ENCODE measurements at places on chromosomes 2 and 18.

GRCh38 chr2:211762479-211762878 is 776.1 kb downstream of the ERBB4 start:
- no peak for DNase-seq

GRCh38 chr18:12291161-12291560 is 16.9 kb upstream of the TUBB6 start:
- DNase-seq, result no peak

DNA sequence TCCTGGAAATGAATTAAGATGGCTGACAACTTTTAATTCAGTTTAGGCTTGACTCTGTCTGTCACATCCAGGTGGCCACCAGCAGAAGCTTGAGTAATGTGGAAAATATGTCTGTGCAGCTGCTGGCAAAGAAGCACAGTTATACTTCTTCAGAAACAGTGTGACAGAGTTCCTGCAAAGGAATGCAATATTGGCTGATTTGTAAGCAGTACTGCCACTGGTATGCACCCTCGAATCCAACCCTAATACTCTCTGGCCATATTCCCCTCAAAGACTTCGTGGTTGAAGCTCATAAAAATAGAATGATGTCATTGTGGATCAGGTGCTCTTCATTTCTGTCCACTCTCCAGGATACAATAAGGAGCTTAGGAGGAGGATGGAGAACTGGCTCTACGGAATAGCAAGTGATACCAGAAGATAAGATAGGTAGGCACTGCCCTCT is 86.2 kb downstream of the METTL8 start:
- no peak for DNase-seq

- no peak for DNase-seq
Observed at GRCh38 chr2:229660951-229661350, 53.4 kb downstream of the DNER start.

GRCh38 chr2:204353823-204354222 is 191.5 kb upstream of the PARD3B start:
- DNase-seq, result no peak

- no peak for DNase-seq
Observed at GRCh38 chr2:146481629-146482028, 1363.2 kb upstream of the ACVR2A start.

DNA sequence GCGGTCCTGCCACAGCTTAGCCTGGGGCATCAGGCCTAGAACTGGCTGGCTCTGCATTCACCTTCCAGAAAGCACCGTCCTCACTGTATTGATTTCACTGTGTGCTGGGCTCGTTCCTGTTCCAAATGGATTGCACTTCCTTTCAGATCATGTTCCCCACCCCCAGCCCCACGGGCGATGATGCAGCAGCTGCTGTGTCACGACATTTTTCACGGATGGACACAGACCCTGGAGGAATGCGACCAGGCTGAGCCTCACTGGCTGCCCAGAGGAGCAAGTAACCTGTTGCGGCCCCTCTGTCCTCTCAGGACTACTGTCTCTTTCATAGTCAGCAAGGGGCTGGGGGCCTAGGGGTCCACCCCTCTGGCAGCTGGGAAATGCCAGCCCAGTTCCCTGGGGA is 50.3 kb downstream of the CAPN13 start:
- DNase-seq, result no peak

DNA sequence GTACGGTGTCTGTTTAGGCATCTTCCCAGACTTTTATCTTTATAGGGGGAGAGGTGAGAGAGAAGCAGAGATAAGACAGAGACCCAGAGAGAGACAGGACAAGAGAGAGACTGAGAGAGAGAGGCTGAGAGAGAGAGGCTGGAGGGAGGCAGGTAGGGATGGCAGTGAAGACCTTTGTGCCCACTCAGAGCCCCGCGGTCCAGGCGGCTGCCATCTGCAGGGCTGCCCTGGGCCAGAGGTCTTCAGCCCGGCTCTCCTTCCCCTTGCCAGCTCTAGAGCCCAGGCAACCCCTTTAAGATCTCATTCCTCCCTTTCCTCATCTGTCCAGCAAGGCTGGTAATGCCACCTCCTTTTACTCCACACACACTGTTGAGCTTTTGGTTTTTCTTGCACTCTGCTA is 610.0 kb downstream of the GALR1 start:
- no peak for DNase-seq

DNA sequence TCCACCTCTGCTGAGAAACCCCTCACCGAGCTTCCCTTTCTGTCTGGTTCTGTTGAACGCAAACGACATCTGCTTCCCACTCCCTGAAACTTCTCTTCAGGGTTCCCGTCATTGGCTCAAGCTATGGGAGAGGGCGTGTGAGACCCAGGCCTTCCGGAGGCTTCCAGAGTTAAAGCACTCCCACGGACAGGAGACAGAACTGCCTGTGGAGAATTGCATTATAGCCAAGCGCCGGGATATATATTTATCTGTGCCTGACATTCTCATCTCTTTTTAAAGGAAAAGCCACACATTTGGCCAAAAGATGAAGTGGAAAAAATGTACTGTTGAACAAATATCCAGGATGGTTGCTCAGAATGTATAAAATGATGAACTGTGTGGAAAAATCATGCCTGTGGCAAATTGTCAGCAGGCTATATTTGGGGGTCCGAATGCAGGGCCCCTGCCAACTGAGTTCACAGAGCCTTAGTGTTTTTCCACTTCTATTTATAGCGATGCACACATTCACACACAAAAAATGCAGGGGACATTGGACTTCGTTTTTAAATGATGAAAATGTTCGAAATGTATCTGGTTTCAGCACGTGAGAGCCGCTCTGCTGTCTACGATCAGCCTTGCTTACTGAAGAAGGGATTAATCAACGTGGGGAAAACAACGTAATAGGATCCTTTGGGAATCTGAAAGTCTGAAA is 59.5 kb downstream of the E2F6 start:
- no peak for DNase-seq

DNA sequence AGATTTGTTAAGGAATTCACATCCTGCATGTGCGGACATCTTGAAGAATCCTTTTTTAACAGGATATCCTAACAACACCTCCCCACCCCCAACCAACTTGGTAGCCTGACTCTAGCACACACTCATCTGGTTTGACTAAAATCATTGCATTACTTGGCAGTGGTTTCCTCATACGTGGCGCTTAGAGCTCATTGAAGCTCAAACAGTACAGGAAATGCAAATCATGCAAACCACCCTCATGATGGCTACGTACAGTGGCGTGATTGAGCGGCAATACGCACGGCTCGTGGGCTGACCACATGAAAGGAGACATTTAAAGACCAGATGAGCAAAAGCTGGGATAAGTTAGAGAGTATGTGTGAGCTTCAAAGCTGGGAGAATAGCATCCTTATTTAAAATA is 336.2 kb downstream of the ZEB2 start:
- DNase-seq, result no peak

GRCh38 chr2:101658387-101658786 is 39.1 kb upstream of the MAP4K4 start:
- DNase-seq, result no peak

DNA sequence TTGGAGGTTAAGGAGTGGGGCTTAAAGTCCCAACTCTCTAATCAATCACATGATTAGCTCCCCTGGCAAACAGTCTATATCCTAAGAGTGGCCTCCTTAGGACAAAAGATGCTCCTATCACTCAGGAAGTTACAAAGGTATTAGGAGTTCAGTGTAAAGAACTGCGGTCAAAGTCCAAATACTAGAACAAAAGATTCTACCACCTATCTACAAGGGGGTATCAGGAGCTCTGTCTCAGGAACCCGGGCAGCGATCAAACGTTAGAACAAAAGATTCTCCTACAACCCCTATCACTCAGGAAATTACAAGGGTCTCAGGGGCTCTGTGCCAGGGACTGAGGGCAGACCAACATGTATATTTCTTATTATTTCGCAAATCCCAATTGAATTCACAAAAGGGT is 58.0 kb downstream of the DTNB start:
- DNase-seq, result no peak

DNA sequence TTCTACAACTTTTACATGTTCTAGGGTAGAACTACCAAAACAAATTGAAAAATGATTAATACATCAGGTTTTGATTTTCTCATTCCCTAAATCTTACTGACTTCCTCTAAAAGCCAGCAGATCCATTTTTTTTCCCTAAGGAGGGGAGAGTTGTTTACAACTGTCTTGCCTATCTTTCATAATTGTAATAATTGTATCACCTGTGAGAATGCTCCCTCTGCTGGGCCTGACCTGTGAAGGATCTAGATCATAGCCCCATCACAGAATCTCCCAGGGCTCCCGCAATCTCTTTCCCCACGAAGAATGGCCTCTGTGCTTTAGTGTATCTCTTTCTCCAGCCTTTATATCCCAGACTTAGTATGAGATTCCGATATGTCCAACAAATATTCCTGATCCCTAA is 9.1 kb downstream of the LOXL3 start:
- DNase-seq, result no peak

DNA sequence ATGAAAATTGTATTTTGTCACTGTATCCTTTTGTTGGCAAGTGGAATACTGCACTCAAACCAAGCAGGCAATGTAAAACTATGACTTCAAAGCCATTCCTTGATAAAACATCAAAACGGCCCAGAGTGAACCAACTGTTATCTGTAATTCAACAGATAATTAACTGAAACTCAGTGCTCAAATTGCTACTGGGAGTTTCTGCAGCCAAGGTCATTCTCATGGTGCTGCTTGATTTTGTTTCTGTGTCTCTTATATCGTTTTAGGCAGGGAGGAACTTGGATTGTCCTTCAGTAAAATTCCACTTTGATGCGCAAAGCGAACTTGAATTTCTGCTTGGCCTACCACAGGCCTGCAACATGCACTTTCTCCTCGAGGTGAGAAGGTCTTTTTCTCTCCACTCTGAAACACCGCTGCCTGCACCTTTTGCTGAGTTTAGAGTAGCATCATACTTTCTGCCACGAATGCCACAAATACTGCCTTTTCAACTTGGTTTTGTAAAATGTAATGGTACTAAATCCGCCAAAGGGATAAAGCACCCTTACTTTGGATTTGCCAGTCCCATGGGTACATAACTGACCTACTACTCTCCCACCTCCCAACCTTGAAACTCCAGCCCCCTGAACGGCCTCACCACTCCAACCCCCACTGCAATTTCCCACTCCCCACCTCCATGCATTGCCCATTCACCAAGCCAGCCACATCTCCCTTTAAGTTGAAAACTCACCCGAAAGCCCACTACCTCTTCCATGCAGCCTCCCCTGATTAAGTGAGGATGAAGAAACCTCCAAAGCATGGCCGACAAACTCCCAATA is 204.7 kb downstream of the TGIF1 start:
- DNase-seq, result no peak

DNA sequence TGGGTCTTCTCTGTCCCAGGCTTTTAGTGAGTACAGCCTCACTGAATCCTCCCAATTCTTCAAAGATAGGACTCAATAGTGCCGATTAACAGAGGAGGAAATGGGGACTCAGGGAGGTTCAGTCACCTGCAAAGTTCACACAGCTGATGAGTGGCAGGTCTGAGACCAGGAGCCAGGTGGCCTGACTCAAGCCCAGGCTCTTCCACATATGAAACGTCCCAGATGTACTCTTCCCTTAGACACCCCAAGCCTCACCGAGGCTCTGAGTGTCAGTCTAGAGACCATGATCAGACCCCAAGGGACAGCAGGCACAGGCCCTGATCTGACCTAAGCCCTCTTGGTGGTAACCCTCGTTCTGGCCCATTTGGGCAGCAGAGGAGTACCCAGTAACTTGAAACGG is 115.2 kb downstream of the INHBB start:
- DNase-seq, result no peak

DNA sequence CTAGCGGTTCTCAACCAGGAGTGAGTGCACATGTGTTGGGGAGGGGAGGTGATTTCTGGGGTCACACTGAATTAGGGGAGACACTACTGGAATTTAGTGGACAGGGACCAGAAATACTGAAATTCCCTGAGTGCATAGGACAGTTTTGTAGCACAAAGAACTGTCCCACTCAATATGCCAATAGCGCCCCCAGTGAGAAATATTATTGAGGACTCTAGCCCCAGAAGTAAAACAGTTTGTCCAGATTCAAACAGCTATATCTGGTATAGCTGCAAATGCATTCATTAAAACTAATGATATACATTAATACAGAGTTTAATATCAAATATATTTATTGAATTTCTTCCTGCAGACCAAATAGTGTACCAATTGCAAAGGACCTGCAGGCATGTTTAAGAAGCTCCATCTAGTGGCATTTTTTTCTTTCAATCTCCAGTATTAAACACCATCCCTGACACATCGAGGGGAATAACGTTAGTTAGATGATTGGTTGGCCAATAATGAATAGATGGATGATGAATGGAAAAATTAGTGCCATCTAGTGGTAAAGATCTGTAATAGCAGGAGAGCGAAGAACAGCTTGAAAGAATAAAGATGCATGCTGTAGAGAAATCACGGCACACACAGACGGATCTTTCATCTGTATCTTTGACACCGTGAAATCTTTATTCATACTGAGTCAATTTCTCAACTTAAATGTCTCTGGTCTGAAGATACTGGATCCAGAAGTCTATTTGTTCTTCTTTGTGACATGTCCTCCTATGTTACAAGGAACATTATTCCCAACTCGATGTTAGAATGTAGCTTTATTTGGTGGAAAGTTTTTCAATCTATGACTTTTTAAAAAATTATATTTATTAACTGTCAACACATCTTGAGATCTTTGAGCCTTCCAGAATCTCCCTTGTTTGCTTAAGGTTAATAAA is 62.5 kb downstream of the DHRS9 start:
- DNase-seq, result no peak

- DNase-seq, result no peak
Observed at GRCh38 chr2:36360834-36361233, 5.3 kb downstream of the CRIM1 start.
